ENCODE measurements at places on chromosomes 6 and 20.

DNA sequence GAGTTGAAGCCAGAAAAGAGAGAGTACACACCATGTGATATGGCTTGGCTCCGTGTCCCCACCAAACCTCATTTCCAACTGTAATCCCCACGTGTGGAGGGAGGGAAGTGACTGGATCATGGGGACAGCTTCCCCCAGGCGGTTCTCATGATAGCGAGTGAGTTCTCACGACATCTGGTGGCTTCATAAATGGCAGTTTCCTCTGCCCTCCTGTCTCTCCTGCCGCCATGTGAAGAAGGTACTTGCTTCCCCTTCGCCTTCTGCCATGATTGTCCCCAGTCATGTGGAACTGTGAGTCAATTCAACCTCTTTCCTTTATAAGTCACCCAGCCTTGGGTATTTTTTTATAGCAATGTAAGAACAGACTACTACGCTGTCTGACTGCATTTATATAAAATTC is 40.3 kb downstream of the TAF4 start:
- DNase-seq = no peak

- no peak for DNase-seq
These were observed 723.1 kb upstream of the FLRT3 start for GRCh38 chr20:15060265-15061060.

DNA sequence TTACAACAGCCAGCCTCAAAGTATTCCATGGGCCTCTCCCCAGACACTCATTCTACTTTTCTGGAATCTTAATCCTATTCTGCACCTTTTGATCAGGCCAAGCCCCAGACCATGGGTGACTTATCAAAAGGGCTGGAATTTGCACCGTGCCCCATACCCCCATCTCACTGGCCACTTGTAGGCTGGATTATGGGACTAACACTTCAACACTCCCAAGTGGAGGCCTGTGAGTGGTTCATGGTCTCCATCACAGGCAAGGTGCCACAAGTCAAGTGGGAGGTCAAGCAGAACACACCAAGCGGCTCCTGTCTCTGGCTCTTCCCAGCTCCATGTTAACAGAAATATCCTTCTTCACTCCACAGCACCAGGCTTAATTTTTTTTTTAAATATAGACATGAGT is 212.3 kb upstream of the HEY2 start:
- DNase-seq = no peak

DNA sequence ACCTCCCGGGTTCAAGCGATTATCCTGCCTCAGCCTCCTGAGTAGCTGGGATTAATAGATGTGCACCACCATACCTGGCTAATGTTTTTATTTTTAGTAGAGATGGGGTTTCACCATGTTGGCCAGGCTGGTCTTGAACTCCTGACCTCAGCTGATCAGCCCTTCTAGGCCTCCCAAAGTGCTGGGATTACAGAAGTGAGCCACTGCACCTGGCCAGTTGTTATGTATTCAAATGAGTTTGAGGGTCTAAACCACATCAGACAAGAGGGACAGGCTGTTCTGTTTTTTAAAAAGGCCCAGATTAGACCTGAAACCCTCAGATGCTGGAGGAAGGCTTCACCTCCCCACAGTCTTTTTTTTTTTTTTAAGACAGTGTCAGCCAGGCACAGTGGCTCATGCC is 4.1 kb upstream of the SPAG4 start:
- no peak for DNase-seq

Data from activated naive CD8-positive, alpha-beta T cell treated with anti-CD3 and anti-CD28 coated beads, Interleukin-2, amount 50 U/mL, for 24 hours (primary cell).